ENCODE measurements at places on chromosomes 2 and 18.

- peak; percentile 34 for DNase-seq
Measured at GRCh38 chr2:231929961-231930592, 3.9 kb upstream of the NPPC start.

DNA sequence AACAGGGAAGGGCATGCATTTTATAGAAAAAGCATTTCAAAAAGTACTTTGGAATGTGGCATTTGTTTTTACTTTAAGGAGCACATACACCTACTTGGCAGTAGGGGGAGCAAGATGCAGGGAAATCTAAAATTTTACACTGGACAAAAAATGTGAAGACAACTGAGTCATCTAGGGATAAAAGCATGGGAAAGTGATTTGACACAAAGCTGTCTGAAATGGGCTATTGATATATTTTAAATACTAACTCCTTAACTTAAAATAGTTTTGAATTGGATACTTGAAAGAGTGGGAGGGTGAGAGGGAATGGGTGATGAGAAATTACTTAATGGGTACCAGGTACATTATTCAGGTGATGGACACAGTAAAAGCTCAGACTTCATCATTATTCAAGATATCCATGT lies 15.8 kb downstream of the TMEM200C start:
- peak; percentile 62 for DNase-seq

GRCh38 chr2:237068005-237068576 lies 17.6 kb upstream of the COPS8 start:
- no peak for DNase-seq

- DNase-seq = no peak
Measured at GRCh38 chr2:189439342-189439741, 1.9 kb upstream of the WDR75 start.

DNA sequence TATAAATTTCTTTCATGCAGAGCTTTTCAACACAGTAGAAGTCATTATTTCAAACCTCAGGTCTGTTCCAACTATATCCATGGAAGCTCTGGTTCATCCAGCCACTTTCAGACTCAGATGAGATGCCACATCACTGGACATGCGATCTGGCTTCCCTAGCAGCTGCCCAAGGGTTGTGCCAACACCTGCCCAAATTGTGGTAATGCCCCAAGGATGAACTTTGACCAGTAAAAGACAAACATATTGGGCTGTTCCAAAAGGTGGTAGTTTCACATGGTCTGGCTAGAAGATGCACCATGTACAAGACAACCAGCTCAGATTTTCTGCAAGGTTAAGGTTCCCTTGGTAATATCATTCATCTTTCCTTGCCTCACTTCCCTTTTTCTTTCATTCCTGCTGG lies 101.9 kb downstream of the THADA start:
- no peak for DNase-seq

DNA sequence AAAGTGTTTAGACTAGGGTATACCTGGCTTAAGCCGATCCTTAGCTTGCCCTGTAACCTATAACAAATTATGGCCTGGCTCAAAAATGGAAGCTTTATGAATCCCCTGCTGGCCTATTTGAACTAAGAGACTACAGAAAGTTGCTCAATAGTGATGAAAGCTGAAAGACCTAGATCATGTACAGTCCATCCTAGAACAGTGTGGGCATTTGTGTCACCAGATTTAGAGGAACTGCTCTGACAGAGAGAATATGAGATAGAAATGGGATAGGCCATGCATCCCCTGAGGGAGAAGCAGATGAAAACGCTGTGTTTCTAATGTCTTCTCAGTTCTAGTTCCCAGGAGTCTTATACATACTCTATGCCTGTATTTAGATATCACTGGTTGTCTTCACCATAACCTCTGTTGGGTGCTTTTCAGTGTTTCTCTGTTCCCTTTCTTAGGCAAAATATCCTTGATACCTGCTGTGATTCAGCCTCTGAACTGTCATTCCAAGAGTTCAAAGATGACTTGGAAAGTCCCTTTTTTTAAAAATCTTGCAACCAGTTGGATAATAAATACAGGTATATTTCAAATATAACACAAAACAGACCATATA lies 246.9 kb upstream of the SLC39A10 start:
- DNase-seq = no peak

DNA sequence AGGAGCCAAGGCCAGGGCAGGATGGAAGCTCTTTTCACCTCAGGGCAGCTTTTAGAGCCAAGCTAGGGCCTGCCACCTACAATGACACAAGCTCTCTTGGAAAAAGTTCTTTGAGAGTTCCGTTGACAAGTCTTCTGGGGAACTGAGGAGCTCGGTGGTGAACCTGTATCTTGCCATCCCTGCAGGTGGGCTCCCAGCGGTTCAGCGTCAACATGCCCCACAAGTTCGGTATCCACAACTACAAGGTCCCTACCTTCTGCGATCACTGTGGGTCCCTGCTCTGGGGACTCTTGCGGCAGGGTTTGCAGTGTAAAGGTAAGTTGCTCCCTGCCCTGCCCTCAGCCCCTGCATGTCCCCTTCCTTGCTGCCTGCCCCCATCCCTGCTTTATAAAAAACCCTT lies 312.8 kb upstream of the EPAS1 start:
- no peak for DNase-seq

DNA sequence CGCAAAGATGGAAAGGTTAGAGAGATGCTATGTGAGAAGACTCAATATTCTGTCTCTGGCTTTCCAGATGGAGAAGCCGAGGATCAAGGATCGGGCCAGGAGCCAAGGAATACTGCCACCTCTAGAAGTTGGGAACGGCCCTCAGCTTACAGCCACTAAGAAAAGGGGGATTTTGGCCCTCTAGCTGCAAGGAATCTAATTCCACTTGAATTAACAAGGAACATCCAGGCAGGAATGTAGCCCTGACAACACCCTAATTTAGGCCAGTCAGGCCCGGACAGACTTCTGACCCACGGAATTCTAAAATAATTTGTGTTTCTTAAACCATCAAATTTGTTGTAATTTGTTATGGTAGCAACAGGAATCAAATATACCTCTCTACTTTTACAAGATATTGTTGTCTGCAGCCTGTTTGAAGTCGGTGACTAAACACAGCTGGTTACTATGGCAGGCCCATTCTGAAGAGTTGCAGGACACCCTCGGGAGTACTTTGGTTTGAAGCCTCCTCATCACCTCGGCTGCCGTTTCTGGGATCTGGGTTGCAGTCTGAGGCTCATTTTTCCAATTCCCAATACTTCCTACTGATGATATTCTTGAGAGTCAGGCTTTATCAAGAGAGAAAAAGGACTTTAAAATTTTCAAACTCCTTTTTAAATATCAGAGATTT lies 1131.2 kb downstream of the TSN start:
- no peak for DNase-seq

DNA sequence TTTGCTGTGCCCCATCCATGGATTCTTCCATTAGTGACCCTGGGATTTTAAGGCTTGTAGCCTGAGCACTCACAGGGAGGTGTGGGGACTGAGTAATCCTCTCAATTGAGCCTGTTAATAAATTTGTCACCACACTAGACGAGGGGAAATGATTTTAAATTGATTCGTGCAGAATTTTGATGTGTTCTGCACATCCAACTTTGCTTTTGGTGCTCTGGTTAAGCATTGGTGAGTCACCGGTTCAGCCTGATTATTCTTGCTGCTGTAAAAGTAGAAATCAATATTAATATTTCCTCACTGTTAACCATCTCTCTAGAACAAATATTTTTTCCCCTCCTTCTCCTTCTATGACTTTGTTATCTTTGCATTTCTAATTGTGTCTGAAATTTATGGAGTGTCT lies 482.0 kb downstream of the TSN start:
- no peak for DNase-seq

DNA sequence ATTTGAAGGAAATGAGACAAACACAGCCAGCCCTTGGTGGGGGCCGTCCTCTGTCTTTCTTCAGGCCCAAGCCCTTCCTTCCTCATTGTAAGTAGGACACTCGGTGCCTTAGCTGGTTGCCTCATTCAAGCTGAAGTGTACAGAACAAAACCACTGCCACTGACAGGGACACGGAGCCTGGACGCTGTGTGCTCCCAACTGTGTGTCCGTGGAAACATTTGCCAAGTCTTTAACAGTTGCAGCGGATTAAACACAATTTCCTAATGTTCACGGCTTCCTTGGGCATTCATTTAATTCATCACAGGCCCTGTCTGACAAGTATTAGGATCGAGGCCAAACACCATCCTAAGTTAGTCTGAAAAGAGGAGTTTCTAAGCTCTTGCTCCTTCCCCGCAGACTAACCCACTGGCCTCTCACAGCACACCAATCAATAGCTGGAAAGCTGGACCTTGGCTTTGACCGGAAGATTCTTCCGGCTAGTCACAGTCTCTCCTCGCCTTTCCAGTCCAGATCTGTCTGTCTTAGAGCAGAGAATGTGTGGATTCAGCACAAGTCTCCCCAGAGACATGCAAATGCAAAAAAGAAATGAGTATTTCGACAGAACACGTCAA lies 68.7 kb upstream of the ACSL3 start:
- peak; percentile 54 for DNase-seq

DNA sequence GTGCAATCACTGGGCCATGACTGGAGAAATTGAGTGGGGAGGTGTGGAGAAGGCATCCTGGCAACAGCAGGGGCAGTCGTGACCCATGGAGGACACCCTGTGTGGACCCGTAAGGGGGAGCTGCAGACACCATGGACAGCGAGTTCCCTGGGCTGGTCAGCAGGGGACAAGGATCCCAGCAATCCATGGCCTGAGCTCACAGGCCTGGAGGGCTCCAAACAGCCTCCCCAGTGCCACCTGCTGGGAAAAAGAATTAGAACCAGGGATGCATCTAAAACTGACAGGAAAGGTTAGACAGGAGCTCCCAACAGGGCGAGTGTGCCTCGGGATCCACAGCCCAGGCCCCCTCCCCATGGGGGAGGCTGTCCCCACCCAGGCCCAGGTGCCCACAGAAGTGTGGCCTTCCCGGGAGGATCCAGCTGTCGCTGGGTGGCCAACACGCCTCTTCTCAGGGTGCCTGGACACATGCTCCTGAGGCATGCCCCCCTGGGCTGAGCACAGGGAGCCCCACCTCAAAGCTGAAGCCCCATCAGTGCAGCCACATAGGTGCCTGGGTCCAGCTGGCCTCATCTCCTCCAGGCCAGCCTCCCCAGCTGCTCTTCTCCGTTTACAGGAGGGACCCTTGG lies 20.5 kb upstream of the KIF1A start:
- peak; percentile 99 for DNase-seq

- DNase-seq = no peak
Measured at GRCh38 chr2:119480184-119480583, 44.1 kb downstream of the SCTR start.

DNA sequence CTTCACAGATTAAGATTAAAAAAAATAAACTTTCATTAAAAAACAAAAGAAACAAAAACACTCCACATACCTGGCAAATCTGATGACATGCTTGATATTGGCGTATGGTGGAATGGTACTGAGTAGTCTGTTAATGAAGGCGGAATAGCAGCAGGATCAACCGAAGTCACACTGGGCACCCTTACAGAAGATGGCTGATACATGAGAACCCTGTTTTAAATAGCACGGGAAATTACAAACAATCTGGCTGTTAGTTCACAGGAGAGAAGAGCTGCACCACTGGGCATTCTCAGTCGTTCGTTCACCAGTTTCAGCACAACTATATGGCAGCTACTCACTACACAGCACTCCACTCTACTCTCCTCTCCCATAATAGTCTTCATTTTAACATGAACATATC lies 64.0 kb upstream of the ST8SIA5 start:
- no peak for DNase-seq

DNA sequence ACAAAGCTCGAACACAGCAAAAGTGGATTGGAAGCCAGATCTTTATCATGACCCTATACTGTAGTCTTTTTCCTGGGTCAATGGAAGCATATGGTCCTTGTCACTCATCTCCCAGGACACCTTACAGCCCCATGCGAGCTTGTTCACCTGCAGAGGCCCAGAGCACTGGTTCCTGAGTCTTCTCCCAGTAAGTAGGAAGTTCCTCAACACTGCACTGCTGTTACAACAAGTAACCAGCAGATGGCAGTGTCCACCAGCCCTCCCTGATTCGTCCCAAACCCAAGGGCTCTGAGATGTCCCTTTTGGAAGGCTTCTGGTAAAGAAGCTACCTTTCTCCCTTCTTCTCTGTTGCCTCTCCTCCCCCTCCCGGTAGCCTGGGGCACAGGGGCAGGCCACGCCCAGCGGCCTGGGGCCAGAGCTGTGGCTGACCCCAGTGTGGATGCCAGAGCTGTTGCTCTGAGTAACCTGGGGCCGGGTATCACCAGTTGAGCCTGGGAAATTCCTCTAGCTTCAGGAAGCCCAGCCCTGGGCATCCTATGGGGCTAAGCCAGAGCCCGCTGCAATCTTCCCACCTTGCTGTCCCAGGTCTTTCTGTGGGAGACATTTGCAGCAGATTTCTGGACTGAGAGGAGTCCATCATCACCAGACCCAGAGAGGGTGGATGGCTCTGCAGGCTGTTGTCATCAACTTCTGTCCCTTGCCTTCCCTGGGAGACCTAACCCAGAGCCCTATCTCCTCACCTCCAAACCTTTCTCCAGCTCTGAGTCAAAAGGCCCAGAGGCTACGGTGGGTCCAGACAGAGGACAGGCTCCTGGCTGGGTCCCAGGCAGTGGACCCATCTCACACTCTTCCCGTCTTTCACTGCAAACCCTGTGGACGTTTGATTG lies 5.3 kb upstream of the GDF7 start:
- DNase-seq = peak; percentile 98

- DNase-seq = no peak
Measured at GRCh38 chr18:75106746-75107145, 102.2 kb downstream of the PTGR3 start.

- DNase-seq = no peak
Measured at GRCh38 chr2:169965495-169965894, 138.2 kb downstream of the UBR3 start.

DNA sequence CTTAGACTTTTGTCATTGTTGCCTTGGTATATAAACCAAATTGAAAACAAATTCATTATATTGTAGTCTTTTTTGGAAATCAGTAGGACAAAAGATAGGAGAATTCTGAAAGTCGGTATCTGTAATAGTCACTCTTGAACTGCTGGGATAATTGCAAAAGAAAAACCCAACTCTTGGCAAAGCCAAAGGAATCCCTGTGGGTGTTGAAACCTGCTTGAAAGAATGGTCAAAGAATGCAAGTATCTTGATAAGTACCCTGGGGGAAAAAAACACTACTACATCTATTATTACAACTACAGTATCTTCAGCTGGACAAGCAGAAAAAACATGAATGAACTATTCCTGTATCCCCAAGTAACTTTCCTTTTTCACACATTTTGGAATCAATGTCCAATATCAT lies 7.3 kb upstream of the FAM237A start:
- DNase-seq = no peak

DNA sequence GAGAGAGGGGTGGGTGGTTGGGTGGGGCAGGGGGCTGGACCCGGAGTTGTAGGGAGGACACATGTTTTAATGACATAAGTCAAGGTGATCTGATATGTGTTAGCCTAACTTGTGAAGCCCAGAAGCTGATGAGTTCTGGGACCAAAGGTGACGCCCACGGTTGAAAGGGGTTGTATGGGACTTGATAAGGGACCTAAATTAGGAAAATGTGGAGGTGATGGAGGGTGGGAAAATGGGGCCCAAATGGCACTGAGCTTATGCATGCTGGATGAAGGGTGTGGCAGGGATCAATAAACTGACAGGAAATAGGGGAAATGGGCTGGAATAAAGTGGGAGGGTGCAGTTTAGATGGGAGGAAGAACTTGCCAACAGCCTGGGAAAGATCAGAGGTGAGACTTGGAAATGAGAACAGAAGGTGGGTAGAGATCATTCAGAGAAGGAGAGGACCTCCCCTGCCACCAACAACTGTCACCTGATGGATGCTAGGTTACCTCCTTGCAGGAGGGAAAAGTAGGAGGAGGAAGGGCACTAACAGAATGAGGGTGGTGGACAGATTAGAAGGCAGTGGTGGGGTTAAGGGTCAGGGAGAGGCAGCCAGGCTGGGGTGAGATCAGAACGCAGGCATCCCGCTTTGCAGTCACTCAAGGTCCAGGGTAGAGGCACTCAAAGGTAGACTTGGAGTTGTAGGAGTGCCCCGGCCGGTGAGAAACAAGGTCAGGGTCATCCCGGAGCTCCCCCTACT lies 15.3 kb downstream of the WNT10A start:
- DNase-seq = peak; percentile 68
